Renal pelvis (tissue), 12 donors: ENCODE measurements at places on chromosomes 5 and 9.

GRCh38 chr9:15400281-15400941 is 22.3 kb upstream of the SNAPC3 start:
- no peak for DNase-seq

DNA sequence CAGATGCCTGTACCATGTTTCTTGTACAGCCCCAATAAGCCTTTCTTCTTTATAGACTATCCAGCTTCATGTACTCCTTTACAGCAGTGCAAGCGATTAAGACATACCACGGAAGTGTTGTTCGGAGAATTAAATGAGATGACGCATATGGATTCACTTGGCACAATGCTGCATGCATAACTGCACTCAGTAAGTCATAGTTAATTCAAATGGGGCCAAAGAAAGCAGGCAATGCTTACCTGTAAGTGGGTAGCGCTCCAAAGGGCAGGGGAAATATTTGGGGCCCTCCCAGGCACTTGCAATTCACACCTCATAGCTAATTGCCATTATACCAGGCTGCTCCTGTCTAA is 7.7 kb upstream of the ADRA1B start:
- no peak for DNase-seq

GRCh38 chr9:76894198-76894597 is 11.7 kb downstream of the PRUNE2 start:
- no peak for DNase-seq

DNA sequence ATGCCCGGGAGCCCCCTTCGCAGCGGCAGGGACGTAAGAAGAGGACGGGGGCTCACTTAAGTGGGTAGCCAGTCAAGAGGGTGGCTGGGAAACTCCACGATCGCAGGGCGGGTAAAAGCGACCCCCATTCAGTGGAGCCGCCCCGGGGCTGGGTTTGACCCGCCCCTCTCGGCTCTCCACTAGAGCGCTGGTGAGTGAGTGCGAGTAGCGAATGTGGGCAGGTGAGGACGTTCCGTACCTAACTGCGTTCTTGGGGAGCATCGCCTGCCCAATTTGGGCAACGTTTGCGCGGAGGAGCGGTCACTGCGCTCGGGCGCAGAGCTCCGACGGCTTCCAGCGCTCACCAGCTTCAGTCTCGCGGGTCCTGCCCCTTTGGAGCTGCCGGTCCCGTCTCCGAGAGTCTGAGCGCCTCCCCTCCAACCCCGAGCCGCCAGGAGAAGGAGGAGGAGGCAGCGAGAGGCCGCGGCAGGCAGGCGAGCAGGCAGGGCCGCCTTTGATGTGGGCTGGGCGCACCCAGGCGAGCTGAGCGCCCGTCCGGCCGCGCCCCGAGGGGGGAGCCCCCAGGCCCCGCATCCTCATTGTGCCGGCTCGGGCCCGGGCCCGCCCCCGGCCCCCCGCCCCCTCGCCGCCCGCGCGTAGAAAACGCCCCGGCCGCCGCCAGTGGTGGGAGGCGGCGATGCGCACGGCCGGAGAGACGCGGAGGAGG is at the start of gene FGF18:
TSS of gene FGF18 (plus strand) at position 666 of the 706 bp plus-strand sequence. CDS start 553 bp downstream, outside the sequence.
- peak; percentile 67 for DNase-seq

- DNase-seq, result no peak
Observed at GRCh38 chr5:36407396-36407795, 105.7 kb upstream of the RANBP3L start.

DNA sequence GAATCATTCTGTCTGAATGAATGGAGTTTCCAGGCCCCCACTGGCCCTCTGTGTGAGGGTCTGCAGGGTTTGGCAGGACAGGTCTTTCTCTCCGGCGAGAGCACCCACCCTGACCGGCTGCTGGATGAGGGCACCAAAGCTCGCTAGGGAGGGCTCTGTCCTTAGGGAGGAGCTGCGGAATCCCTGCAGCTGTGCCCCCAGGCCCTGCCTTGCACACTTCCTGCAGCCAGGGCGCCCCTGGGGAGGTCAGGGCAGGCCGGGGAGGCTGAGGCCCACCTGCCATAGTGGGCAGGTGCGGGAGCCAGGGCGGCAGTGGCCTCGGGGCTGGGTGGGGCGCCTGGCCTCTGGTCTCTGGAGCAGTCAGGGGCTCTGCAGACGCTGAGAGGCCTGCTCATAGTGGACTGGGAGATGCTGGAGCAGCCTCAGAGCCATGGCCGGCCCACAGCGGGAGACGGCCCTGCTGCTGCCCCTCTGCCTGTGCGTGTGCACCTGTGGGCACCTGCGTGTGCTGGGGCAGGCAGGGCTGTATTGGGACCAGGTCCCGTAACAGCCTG is 36.1 kb downstream of the EXOC3 start:
- DNase-seq, result no peak

GRCh38 chr5:37568893-37569292 is 189.8 kb downstream of the WDR70 start:
- no peak for DNase-seq

- no peak for DNase-seq
Observed at GRCh38 chr5:106874974-106875373, 795.8 kb downstream of the EFNA5 start.

GRCh38 chr9:122536134-122536533 is 9.0 kb upstream of the OR1N1 start:
- no peak for DNase-seq

DNA sequence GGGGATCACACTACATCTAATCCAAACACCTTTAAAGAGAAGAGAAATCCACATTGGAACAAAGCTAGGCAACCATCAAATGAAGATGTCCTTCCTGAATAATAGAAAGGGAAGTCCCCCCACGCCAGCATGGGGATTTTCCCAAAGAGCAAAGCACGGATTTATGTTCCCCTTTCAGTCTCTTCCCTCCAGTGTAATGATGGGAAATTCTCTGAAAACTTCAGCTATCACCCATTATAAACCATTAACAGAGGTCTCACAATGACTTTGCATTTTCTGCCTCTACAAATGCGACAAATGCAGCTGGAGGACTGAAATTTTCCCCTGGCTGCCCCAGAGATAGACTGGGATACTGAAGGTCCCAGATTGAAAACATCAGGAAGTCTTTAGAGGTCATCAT is 368.7 kb downstream of the EFNA5 start:
- DNase-seq, result no peak

DNA sequence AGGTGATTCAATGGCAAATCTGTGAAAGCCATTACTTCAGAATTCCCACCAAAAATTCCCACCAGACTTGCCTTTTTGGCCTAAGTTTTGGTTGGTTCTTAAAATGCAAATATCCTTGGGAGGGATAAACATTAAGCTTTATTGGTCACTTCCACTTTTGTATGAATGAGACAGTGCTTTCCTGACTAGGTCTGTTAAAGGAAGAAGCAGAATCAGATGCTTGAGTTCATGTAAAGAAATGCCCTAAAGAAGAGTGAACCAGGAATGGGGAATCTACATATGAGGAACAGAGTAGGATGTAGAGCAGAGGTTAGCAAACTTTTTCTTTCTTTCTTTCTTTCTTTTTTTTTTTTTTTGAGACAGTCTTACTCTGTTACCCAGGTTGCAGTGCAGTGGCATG is 129.3 kb downstream of the GCNT1 start:
- DNase-seq, result no peak

- DNase-seq, result no peak
Observed at GRCh38 chr5:132363431-132364112, 5.9 kb upstream of the SLC22A5 start.

DNA sequence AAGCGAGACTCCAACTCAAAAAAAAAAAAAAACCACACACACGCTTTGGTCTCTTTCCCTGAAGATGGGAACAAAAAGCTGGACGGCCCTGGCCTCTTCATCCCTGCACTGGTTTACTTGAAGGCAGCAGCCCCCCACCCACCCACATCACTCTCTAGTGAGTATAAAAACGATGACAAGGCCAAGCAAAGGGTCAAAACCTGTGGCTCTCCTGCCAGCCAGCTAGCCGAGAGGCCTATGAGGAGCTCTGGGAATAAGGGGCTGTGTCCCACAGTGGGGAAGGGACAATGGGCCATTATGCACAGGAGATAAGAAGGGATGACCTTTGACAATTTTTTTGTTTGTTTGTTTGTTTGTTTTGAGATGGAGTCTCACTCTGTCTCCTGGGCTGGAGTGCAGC is 13.1 kb downstream of the QRFP start:
- DNase-seq, result no peak

DNA sequence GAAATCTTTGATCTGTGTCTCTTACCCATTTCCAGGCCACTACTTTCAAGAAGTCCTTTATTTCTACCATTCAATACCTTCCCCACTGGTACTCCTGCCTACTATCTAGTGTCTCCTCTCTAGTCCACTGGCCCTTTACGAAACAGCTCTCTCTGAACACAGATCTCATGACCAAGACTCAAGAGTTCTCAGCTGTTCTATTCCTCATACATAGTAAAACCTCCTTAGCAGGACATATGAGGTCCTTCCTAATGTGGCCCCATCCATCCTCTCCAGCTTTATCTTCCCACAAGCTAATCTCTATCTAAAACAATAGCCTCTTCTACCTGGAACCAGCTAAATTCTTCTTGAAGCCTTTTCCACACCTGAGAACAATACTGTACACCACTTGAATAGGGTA is 2.6 kb downstream of the TEX10 start:
- DNase-seq, result no peak

- peak; percentile 20 for DNase-seq
Observed at GRCh38 chr5:90434116-90434714, 24.7 kb upstream of the CETN3 start.

DNA sequence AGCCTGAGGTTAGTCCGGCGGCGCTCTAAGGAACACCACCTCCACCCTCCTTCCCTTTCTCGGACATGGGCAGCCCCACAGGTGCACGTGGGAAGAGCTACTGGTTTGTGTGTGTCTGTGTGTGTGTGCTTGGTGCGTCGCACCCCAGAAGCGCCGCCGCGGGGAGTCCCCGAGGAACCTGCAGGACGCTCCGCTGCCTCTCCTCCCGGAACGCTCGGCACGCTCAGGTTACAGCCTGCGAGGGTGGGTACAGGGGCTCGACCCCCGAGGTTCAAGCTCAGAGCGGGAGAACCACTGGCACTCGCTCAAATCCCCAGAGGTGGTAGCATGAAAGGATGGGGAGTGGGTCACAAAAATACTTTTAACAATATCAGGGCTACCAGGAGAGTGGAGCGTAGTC is 2.0 kb downstream of the ASTN2 start:
- no peak for DNase-seq

- no peak for DNase-seq
Observed at GRCh38 chr5:1726956-1727355, 72.7 kb downstream of the MRPL36 start.

DNA sequence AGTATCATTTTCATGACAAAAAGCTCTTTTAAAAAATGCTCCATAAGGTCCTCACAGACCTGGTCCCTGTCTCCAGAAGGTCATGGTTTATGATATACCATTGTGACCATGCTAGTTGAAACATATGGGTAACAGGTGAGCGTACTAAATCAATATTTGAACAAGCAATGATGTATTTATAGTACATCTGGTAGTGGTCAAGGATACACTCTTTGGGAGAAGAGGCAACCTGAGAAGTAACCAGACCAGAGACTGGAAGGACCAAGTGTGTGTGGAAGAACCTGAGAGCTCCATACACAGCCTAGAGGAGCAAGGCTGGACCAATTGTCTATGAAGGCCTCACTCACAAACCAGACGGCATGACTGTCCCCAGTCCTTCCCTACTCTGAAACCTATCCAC is 55.1 kb downstream of the LHFPL2 start:
- DNase-seq, result no peak

- DNase-seq, result no peak
Observed at GRCh38 chr9:109163194-109163593, 3.9 kb downstream of the FRRS1L start.

DNA sequence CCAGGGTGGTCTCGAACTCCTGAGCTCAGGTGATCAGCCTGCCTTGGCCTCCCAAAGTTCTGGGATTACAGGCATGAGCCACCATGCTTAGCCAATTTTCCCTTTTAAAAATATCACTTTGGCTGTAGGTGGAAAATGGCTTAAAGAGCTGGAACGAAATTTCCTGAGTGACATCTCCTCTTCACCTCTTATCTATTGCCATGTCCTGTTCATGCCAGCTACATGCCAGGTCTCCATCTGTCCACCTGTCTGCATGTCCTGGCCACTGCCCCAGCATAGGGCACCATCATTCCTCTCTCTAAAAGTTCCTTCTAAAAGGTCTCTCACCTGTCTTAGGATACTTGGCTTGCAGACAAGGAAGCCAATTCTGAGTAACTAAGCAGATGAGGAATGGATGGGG is 2.8 kb upstream of the GRK6 start:
- no peak for DNase-seq

DNA sequence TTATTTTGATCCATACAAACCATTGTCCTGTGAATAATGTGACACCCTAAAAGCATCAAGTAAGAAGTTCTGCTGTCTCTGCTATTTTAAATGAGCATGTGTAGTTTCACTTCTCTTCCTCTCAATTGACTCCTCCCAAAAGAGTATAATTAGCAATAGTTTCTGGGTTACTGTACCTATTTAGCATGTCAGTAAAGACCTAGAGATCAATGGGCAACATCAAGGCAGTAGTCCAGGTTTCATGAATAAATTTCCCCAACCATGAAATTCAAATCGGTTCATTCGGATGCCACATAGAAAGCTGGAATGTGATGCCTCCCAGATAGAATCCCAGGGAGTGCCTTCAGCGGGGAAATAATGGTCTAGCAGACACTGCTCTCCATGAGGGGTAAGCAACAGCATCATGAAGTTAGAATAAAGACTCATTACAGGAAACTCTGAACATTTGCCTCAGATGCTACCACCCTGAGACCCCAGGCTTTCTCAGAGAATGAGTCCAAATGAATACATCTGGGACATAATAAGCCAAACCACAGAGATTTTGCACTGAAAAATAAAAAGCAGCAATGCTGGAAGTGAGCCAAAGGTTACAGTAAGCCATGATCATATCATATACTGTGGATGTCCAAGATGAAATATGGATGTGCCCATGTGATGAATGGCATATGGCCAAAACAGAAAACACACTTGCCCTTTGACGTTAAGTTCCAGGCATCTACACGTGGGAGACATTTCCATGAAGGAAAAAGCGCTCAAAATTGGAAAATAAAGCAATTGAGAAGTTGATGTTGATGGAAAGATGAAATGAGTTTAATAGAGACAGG is 1107.0 kb upstream of the SEMA6A start:
- DNase-seq, result no peak

- DNase-seq, result no peak
Observed at GRCh38 chr5:73663860-73664240, 37.9 kb downstream of the ARHGEF28 start.
